ENCODE measurements at places on chromosomes 5 and 9.
A peak's percentile ranks its signal among the peaks of the same experiment; 100 is the strongest.

- no peak for DNase-seq
Measured at GRCh38 chr9:34267660-34268059, 61.4 kb downstream of the KIF24 start.

DNA sequence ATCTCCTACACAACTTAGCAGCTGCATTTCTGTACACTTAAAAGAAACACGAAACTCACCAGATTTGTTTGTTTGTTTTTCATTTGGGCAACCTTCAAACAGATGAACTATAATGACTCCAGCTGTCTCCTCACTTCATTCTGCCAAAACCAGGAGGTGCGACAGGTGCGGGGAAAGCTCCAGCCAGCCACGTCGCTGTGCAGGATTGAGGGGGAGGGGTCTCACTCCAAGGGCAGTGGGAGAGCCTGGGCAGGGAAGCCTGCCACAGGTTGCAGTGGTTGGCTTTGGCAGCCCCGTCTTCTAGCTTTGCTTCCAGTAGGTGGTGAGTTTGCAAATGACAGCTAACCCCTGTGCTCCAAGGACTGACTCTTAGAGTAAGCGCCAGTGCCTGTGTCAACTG lies 215.8 kb downstream of the CEMIP2 start:
- no peak for DNase-seq

GRCh38 chr9:127424676-127424999 lies 456 bp downstream of the ZNF79 start:
- DNase-seq: no peak

DNA sequence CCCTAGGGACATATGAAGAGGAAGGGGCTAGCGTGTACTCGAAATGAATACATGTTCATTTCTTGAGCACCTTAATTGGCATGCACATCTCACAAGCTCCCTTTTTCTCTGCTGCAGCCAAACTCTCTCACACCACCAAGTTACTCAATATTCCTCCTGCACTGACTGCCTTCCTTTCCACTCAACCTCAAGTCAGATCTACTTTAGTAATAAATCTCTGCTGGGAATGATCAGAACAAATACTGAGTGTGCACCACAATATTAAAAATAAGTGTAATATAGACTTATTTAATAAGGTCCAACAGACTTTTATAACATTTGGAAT lies 995.8 kb upstream of the WWC1 start:
- no peak for DNase-seq

DNA sequence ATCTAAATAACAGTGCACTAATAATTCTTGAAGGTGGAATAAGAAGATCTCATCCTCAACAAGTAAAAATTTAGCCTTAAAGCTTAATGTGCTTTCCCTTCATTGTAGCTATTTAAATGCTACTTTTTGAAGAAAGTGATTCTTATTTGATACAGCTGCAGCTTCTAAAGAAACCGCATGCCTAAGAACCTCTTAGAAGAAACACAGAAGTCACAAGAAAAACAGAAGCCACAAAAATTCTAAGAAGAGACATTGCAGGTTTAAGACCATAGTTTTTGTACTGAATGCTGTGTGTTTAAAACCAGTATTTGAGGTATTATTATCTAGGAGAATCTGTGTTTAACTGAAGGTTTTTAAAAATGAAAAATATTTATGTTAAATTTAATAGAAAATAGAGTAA lies 68.3 kb downstream of the PPIP5K2 start:
- no peak for DNase-seq

DNA sequence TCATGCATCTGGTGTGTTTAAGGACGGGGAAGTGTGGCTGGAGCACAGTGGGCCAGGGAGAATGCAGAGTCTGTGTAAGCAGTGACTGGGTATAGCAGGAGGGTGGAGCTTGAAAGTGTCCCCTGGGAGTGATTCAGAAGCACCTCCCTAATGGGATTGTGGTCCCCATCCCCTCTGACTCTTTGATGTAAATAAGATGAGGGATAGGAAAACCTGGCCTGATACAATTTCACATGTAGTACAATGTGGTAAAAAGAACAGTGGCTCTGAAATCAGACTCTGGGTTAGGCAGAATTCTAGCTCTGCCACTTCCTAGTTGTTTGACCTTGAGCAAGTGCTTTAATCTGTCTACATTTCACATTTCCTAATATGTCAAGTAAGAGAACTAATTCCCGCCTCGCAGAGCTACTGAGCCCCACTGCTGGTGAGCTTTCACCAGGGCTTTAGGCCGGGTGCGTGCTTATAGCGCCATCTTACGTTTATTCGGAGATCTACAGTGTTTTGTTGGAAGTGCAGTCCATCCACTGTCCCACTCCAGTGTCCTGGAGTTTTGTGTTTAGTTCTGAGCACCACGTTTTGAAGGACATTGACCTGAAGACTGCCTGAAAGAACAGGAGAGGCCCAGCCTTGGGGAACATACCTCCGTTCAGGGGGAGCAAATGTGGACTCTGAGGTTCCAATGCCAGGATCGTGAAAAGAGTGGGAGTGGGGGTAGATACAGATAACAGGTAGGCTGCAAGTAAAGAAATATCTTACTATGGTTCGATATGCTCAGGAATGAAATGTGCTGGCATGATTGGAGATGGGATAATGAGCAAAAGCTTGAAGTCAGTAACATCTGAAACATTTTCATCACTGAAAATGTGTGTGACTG lies 51.2 kb upstream of the TESK1 start:
- peak; percentile 64 for DNase-seq

GRCh38 chr9:113632776-113633590 lies 169.5 kb downstream of the RGS3 start:
- DNase-seq: no peak

DNA sequence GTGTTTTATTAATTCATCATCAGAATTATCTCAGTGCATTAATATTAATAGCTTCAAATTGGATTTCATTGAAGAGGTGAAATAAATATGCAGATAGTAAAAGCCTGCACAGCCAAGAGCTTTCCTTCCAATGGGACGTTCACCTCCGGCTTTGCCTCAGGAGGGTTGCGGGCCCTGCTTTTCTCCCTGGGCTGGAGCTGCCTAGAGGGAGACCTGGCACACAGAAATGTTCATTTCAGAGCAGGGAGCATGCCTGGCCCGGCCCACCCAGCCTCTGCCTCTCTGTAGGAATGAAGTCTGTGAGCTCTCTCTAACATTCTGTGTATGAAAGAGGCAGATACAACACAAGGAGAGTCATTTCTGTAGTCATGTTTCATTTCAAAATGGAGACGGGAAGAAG lies 100.4 kb upstream of the IRX2 start:
- DNase-seq: no peak

- DNase-seq: no peak
Measured at GRCh38 chr9:30010691-30011090, 2373.8 kb upstream of the ACO1 start.

GRCh38 chr9:107491081-107492053 lies 1.8 kb upstream of the KLF4 start:
- no peak for DNase-seq

DNA sequence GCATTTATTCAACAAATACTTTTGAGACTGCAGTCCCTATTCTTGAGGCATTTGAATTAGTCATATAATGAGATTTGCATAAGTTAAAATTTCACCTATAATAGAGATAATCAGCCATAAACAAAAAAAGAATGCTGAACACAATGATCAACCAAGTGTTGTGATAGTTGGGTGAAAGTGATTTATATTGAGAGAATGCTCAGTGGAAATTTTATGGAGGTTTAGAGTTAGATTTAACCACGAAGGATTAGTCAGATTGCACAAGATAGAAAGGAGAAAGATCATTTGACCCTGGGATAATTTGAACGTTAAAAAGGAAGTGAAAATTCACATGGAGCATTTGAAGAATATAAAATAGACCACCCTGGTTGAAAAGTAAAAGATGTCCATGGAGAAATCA lies 356.2 kb downstream of the NPR3 start:
- no peak for DNase-seq

DNA sequence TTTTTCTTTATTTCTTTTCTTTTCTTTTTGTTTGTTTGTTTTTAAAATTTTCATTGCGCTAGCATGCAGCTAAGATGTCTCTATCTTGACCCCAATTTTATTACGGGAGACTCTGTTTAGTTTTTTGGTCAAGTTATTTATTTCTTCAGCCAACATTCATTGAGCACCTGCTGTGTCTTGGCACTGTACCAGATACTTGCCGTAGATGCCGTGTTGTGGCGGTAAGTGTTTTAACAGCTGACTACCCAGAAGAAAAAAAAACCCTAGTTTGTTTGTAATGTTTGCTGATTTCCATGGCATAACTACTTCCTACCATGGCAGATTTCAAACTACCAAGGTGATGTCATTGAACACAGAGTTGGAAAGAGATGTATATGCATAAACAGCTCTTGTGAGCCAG lies 65.0 kb downstream of the UGCG start:
- no peak for DNase-seq

DNA sequence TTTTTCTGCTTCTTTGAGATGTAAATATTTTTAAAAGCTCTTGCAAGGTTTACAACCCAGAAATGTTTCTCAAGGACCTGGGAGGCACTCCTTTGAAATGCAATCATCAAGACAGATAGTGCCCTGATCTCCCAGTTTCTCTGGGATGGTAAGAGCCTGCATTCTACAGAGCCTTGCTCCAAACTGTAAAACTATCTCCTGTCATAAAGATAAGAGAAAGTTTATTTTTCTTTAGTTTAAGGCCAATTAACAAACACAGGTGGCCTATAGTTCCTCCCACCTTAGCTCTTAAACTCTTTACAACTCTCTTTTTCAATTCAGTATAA lies 1231.1 kb upstream of the NUDT12 start:
- no peak for DNase-seq

- DNase-seq: no peak
Measured at GRCh38 chr5:15026011-15026893, 154.7 kb upstream of the ANKH start.
